A549 (cell line): ENCODE measurements at places on chromosomes 11 and 22.
A peak's percentile ranks its signal among the peaks of the same experiment; 100 is the strongest.

DNA sequence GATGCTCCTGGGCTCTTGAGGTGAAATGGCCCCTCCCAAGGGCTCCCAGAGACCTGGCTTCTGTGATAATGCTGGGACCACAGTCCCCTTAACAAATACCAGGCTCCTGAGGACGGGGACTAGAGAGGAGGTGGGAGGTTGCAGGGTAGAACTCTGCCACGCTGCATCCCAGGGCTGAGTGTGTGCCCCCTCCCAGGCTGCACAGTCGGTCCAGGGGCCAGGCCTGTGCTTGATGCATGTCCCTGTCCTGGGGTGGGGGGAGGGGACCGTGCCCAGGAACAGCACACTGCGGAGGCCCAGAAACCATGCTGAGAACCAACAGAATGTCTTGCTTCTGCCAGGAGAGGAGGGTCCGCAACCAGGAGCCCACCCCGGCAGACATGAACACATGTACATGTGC, 9.3 kb downstream of the CSF2RB start:
- DNase-seq: no peak

DNA sequence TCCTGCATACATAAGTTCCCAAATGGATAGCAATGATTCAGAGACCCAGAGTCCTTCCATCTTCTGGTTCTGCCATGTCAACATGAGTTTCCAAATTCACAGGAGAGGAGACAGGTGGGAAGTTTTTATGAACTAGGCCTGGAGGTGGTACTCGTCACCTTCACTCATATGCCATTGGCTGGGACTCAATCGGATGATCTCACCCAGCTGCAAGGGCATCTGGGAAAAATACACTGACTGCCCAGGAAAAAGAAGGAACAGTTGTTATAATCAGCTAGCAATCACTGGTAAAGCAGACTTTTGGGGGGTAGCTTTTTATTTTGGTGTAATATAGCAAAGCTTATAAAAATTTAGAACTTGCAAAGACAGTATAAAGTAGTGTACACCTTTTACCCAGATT, 83.9 kb downstream of the OTOG start:
- no peak for DNase-seq

- DNase-seq: no peak
Measured at GRCh38 chr11:46247090-46247489, 30.4 kb upstream of the CREB3L1 start.

DNA sequence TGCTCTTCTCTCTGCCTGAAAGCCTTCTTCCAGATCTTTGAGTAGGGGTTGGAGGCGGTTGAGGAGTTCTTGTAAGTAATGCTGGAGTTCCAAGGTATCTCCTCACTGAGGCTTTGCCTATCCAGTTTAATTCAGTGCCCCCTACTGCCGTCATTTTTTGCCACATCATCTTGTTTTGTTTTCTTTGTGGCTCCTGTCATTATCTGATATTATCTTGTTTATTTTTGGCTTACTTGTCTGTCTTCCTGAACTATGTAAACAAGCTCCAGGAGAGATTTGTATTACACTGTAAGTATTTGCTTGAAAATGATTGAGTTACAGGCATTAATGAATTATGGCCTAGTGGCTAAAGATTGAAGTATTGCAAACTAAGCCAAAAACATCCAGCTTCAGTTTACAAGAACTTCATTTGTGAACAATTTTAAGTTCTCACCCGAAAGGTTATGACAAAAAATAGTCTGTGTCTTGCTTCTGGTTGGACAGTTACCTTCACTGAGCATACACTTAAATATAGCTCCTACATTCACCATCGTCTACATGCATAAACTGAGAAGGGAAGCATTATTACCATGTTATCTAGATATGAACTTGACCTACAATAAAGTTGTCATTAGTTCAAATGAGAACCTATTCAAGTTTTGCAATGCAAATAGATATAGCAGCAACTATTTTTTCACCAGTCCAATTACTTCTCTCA, 154.8 kb downstream of the ARHGAP42 start:
- DNase-seq: peak; percentile 34

DNA sequence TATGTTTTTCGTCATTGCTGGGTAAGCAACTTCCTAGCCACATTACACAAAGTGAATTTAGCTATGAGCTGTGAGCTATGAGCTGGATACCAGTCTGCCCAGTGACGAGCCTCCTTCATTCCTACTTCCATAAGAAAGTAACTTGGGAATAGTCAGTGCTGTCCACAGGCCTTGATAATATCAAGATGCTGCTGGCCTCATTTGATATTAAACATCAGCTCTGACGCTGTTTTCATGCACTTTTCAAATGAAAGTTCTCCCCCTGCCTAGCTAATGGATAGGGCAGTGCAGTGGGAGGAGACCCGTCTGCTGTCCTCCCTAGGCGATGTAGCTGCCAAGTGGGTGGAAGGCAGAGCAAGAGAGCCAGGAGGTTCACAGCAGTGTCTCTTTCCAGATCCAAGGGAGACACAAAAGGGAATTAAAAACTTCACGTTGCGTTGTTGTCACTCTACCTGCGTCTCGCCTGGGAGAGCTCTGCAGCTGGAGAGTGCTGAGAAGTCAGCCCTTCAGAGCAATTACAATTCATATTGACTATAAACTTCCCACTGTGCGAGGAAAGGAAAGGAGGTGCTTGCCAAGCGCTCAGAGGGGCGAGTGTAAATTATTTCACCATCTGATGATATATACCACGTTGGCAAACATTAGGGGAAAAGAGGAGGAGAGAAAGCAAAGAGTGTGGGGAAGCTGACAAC, 861.4 kb downstream of the NTM start:
- DNase-seq: no peak

DNA sequence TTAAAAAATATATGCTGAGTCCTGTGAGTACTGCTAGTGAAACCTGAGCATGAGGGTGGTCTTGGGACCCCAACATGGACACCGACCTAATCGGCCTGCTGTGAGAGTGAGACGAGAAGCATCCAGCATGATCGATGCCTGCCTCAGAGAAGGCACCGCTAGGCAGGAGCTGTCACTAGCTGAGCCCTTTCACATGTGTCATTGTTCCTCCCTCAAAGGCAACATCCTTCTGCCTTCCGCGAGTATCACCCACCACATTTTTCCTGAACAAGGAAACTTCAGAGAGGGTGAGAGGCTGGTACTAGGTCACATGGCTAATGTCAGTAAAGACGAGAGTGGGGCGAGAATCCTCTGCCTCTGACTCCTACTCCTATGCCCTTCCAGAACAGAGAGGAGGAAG, 35.6 kb downstream of the AP1B1 start:
- no peak for DNase-seq

GRCh38 chr11:1152316-1153104, 5.2 kb upstream of the MUC5AC start:
- DNase-seq: peak; percentile 88

DNA sequence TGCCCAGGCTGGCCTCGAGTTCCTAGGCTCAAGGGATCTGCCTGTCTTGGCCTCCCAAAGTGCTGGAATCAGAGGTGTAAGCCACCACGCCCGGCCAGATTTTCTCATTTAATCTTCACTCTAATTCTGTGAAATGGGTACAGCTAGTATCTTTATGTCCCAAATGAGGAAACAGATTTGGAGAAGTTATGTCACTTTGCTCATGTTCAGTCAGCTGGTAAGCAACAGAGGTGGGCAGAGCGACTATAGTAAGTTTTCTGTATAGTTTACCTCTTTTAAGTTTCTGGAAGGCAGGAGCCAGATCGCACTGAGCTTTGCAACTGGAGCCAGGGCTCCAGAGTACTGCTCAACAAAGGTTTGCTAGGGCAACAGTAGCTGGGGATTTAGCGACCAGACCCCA, 33.2 kb downstream of the RCOR2 start:
- DNase-seq: no peak

DNA sequence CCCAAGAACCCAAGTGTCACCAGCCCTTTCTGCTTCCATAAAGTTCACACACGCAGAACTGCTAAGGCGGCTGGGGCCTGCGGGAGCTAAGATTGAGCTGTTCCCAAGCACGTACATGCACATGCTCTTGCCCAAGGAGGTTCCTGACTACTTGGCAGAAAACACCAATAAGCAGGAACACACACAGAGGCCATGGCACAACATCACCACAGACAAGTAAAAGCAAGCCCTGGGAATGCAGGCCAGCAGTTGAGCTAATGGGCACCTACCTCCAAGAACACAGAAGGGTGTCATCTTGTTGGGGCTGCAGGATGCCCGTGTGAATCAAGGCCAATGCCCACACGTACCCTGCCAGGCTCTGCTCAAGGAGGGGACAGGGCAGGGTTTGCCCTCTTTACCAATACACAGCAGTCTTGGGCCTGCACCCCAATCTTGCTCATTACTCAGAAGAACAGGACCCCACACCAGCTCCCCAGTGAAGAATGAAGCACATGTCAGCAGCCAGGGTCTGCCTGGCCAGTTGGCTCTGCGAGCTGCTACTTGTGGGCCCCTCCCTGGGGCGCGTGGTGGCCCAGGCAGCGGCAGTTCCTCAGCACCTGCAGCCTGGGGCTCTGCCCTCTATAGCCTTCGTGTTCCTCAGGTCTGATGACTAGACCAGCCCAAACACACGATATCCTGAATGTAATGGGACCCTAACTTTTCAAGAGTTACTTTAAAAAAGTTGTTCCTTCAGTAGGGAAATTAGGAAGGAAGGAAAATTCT, 32.3 kb upstream of the CYP2D6 start:
- no peak for DNase-seq

- DNase-seq: peak; percentile 47
Measured at GRCh38 chr22:19120829-19121630, 1.2 kb downstream of the DGCR2 start.

DNA sequence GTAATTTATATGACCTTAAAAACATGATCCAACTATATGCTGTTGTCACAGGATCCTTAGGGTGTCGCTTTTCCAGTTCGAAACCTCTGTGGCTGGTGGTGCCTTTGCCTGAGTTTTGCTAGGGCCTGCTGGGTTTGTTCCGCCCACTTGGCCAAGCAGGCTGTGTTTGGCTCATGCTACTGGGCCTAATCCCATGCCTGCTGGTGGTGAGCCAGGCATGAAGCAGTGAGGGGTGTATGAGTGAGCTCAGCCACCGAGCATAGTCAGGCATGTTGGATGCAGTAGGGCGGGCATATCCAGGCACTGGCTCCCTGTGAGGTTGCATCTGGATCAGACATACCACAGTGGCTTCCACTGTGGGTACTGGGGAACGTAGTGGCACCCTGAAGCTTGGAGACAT, 16.3 kb downstream of the NPAT start:
- no peak for DNase-seq

DNA sequence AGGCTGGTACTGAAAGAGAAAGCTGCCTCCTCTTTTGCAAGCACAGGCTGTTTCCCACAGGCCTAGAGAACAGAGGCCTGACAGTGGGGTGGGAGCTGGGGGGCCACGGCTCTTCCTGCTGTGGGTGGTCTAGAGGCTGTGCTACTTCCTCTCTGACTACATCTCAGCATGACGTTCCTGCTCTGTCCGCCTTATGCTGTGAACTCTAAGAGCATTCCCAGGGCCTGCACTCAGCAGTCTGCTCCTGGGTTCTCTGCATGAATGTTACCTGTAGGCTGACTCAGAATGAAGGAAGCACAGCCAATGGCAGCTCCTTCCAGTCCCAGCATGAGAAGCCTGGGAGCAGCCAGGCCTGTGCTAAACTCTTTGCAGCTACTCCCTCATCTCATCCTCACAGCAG, 534.3 kb downstream of the NTM start:
- no peak for DNase-seq

- DNase-seq: peak; percentile 57
Measured at GRCh38 chr11:75323609-75324008, 27.9 kb downstream of the ARRB1 start.
